Stimulated activated CD8-positive, alpha-beta memory T cell treated with anti-CD3 and anti-CD28 coated beads, Interleukin-4, amount 100 ng/mL, for 1 hour (primary cell): ENCODE measurements at places on chromosomes 2 and 18.

DNA sequence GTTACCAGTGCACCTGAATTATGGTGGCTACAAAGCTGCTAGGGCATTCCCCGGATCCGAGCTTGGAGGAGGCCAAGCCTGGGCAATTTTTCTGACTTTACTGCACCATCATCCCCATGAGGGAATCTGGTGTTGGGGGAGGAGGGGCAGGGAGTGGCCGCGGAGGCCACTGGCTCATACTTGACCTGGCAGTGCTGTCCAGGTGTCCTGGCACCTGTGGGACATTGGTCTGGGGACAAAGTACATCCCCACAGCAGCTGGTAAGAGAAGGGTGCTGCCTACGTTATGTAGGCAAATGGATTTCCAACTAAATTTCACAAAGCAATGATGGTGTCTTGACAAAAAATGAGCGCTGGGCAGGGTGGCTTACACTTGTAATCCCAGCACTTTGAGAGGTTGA, 48.3 kb downstream of the KLHL29 start:
- no peak for DNase-seq

DNA sequence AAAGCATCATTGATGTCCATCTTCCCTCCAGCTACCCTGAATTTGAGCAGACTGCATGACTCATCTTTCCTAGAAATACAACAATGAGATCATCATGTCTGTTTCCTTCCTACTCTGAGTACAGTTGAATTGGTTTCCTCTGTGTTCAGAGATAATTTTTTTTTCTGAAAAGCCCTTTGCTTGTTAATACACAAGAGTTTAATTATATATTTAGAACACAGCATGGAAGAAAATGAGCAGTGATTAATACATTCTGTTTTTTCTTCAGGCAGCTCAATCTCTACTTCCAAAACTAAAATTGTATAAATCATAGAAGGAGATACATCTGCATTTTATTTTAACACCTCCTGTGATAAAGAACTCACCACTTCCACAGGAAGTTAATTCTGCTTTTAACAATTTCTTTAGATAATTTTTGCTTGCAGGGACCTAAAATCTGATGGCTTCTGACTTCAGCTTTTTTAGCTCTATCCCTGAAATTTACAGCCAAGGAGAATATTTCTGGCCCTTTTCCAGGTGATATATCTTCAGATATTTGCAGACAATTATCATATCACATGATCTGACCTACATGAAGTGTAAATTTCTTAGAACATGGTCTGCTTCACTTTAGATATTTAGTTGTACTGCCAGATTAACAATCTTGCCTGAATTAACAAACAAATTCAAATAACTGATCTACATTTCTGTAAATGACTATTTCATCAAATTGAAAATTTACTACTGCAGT, 249.0 kb downstream of the TRIB2 start:
- no peak for DNase-seq

GRCh38 chr2:18284331-18284730, 276.1 kb downstream of the RDH14 start:
- no peak for DNase-seq

DNA sequence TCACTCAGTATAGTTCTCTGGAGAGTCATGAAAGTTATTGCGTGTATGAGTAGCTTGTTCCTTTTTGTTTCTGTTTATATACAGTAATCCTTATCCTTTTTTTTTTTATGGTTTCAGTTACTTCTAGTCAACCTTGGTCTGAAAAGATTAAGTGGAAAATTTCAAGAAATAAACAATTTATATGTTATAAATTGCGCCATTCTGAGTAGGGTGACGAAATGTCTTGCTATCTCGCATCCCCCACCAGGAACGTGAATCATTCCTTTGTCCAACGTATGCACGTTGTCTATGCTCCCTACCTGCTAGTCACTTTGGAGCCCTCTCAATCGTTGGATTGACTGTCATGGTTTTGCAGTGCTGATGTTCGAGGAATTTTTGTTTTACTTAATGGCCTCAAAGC, 60.4 kb downstream of the FAM117B start:
- DNase-seq, result no peak

GRCh38 chr18:49279041-49279440, 181.4 kb downstream of the DYM start:
- DNase-seq, result no peak

DNA sequence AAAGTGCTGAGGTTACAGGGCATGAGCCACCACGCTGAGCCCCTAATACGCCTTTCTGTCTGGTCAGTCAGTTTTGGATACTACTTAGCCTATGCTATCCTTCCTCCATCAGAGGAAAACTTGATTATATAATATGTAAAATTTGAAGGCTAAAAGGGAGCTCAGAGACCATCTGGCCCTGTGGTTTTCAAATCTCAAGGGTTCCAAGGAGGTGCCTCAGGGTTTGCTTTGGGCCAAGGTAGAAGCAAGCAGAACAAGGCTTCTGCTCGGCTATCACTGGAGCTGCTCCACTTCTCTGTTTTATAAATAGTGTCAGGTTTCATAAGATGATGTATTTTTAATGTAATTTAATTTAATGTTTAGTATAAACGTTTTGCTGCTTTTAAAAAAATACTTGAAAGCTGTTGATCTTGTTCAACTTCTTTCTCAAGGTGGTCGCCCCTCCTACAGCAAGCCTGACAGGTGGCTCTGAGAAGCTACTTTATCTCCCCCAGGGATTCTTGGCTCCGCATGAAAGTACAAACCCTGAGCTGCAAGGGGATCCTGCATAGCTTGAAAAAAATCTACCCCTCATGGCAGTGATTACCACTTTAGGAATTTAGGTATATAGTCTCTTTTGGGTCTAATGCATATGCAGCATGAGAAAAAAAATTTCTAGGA, 290.3 kb downstream of the CNTNAP5 start:
- no peak for DNase-seq

- DNase-seq, result no peak
These were observed 59.4 kb upstream of the HPCAL1 start for GRCh38 chr2:10242998-10243925.

GRCh38 chr2:75007061-75007460, 48.6 kb downstream of the POLE4 start:
- DNase-seq, result no peak

GRCh38 chr2:197992482-197993133, 188.2 kb downstream of the PLCL1 start:
- no peak for DNase-seq

DNA sequence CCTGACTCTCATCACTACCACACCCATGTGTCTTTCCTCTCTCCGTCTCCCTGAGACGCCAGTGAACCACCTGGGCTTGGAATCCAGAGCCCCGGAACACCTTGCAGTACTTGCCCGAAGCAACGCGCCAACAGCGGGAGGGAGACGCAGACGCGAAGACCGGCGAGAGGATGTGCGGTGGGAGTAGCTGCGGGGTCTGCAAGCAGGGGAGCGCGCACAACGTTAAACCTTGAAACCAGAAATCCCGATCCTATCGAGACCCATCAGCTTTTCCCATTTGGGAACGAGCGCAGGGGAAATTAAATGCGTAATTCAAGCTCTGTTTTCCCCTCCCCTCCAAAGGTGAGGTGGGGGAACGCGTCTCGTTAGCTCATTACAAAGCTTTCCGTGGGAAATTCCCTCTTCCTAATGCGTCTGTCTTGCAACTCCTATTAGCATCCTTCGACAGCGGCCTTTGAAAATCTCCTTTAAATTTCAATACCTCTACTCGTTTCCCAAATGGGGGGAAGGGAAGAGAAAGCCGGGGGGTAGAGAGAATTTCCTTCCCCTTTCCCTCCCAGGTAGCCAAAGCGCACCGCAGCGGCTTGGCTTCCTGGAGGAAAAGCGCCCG, 421 bp upstream of the CNTNAP5 start:
- no peak for DNase-seq

- no peak for DNase-seq
These were observed 366.9 kb upstream of the GALNT5 start for GRCh38 chr2:156890529-156891148.

DNA sequence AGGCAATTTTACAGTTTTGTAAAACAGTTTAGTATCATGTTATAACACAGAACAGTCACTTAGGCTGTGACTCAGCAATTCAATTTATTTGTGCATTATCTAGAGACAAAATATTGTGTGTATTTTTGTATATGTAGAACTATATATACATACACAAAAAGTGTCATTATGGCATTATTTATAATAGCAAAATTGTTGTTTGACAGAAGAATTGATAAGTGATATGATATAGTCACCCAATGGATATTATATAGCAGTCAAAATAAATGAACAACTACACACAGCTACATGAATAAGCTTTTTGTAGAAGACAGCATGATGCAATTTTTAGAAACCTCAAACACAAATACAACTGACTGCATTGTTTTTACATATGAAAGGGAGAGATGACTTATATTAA, 334.0 kb downstream of the TRIB2 start:
- DNase-seq, result no peak

DNA sequence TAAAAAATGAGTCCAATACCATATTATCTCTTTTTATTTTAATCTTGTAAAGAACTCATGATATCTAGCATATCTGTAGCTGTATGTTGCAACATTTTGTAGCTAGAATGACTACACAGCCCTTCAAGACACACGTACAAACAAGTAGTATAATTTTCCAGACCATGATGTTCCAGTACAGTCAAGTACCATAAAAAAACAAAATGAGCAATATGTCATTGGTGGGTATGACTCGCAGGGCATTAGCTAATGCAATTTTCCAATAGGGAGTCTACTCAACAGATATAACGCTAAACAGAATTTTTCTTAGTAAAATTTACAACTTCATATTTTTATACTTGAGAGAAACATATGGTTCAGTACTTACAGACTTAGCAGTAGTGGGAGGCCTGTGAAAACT, 53.6 kb upstream of the UGP2 start:
- DNase-seq, result no peak

- DNase-seq, result no peak
These were observed 124.5 kb downstream of the AQP4 start for GRCh38 chr18:26741048-26741447.

- DNase-seq, result no peak
These were observed 891 bp downstream of the CAB39 start for GRCh38 chr2:230713331-230714135.

GRCh38 chr2:136932700-136933099, 167.4 kb downstream of the THSD7B start:
- no peak for DNase-seq

GRCh38 chr2:86382108-86382507, 44.7 kb upstream of the REEP1 start:
- no peak for DNase-seq

DNA sequence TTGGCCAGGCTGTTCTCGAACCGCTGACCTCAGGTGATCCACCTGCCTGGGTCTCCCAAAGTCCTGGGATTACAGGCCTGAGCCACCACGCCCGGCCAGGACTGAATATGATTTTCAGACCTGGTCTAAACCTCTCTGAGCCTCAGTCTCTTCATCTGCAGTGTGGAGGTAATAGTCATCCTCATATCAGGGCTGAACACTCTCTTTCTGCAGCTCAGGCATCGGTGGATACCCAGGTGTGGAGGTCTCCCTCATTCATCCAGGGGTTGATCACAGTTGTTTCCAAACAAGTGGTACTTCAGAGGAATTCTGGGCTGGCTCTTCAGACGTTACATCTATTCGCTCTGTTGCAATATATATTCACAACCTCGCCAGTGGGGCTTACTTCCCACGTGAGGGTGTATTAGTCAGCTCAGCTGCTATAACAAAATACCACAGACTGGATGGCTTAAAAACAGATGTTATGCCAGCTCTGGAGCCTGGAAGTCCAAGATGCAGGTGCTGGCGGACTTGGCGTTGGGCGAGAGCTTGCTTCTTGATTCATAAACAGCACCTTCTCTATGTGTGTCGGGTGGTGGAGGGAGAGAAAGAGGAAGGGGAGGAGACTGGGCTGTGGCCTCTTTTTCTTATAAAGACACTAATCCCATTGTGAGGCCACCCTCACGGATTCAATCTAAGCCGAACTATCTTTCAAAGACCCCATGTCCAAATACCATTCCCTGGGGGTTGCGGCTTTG, 2.9 kb upstream of the MBP start:
- DNase-seq, result no peak

- DNase-seq, result no peak
These were observed 36.4 kb upstream of the GAREM2 start for GRCh38 chr2:26136451-26136850.

GRCh38 chr2:203059567-203060240, 45.0 kb downstream of the NBEAL1 start:
- no peak for DNase-seq

DNA sequence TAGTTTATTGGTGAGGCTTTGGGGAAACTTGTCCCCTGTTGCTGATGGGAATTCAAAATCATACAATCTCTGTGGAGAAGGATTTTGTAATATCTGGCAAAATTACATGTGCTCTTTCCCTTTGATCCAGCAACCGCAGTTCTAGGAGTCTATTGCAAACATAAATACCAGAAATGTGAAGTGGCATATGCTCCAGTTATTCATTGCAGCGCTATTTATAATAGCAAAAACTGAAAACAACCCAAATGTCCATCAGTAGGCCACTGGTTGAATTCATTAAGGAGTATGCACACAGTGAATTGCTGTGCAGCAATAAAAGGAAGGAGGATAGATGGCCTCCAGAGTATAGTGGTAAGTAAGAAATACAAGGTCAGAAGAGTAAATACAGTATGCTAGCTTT, 76.5 kb downstream of the HNRNPLL start:
- DNase-seq, result no peak

- no peak for DNase-seq
These were observed 14.6 kb upstream of the ALPP start for GRCh38 chr2:232363784-232364615.
